ENCODE measurements at places on chromosomes 12 and 14.

DNA sequence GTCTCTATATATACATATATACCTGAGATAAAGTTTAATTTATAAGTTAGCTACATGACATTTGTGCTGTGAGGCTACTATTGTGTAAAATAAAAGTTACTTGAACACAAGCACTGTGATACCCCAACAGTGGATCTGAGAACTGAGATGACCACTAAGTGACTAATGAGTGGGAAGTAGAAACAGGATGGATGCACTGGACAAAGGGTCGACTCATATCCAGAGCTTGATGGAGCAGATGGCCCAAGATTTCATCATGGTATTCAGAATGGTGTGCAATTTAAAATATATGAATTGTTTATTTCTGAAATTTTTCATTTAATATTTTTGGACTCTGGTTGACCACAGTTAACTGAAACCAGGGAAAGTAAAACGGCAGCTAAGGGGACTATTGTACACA is 908.6 kb upstream of the MDGA2 start:
- no peak for DNase-seq

DNA sequence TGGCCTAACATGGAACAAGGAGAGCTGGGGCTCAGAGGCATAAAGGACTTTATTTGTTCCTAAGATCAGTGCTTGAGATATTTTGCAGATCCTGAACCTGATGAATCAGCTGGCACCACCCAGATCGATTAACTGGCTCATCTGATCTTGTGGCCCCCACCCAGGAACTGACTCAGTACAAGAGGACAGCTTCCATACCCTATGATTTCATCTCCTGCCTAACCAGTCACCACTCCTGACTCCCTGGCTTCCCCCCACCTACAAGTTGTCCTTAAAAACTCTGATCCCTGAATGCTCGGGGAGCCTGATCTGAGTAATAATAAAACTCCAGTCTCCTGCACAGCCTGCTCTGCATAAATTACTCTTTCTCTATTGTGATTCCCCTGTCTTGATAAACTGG is 5.1 kb downstream of the C12orf56 start:
- no peak for DNase-seq

GRCh38 chr14:75234173-75235115 is 44.2 kb upstream of the FOS start:
- DNase-seq: no peak

DNA sequence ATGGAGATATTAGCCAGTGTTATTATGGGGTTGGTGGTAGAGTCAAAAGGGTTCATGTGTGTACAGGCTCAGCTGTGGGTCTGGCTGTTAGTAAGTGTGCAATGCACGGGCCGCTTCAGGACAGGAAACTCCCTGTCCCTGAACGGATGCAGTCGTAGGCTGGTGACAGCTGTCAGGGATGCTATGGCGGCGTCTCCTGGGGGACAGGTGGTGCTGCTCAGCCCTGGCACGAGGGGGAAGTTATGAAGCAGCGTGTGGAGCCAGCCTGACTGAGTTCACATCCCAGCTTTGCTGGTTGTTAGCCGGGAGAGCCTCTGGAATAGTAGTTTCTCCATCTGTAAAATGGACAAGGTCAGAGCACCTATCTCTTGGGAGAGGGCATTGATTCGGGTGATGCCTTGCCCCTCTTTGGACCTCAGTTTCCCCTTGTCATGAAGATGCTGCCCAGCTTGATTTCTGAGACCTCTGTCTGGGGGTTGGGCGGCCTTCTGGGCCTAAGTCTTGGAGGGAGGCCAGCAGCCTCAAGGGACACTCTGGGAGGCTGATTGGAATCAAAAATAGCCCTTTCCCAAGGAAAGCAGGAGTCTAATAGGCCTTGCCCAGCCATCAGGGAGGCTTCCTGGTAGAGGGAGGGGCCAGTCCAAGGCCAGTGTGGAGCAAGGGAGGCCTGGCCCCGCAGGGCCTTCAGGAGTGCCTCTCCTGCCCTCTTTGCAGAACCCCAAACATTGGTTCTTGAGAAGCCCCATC is 7.1 kb downstream of the ASB2 start:
- no peak for DNase-seq

DNA sequence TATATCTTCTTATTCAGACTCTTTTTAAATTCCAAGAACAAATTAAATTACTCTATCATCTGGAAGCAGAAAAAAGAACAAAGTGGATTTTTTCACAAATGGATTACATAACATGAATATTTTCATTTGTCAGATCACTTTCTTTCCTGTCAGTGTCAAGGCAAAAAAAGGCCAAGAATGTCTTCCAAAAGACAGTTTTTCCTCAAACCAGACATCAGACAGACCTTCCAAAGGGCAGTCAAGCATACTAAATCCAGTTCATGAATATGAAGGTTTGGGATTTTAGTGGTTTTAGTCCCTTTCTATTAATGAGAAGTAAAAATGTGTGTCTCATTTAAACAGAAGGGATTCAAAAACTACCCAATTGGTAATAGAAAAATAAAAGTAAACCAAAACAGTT is 336.0 kb downstream of the CEP128 start:
- DNase-seq: no peak

- DNase-seq: no peak
Measured at GRCh38 chr14:98754343-98755020, 517.5 kb downstream of the BCL11B start.

- no peak for DNase-seq
Measured at GRCh38 chr14:79820866-79821535, 390.3 kb downstream of the DIO2 start.

DNA sequence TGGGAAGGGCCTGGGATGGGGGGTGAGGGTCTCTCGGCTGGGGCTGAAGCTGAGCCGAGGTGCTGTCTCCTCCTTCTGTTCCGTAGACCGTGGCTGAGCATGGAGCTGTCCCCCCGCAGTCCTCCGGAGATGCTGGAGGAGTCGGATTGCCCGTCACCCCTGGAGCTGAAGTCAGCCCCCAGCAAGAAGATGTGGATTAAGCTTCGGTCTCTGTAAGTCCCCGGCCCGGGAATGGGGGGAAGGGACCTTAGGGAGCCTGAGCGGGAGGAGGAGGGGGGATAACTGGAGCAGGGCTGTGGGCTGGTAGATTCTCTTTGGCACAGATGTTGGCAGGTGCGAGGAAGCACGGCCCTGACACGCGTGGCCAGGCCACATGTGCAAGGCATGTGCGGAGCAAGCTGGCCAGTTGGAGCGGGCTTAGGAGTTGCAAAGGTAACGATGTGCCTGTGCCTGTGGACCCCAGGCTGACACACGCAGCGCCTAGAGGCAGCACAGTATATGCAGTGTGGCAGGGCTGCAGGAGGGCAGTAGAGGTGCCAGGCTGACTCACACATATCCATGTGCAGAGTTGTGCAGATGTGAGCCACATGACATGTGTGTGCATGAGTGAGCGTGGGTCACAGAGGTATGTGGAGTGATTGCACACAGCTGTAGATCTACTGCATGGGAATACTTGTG is 512 bp downstream of the PDE1B start:
- no peak for DNase-seq

GRCh38 chr12:99619389-99620158 is 28.0 kb upstream of the GARIN6 start:
- DNase-seq: no peak

DNA sequence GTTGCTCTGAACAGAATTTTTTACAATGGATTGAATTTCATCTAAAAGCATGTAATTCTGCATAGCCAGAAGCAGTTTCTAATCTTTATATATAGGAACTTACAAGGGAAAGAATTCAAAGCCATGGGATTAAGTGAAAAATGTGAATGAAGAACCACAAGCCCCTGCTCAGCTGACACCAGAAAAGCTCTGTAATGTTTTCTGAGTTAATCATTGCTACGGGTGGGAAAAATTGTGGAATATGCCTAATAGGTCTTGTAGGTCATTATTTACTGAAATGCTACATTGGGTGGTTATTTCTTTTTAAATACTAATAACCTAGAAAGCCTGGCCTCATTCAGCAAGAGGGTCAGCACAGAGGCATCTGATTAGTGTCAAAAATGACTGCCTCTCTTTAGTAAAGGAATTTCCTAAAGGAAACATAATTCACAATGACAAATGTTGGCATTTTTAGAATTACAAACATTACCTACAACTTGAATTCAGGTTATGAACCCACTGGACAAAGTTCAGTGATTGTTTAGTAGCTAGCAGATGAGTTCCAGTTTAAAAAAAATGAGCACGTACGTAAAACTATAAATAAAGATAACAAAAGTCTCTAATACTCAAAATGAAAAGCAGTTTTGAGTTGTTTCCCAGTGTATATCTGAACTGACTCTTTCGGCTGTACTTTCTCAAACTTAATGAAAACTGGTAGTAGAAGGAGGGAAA is 75.3 kb downstream of the BMP4 start:
- DNase-seq: no peak

- no peak for DNase-seq
Measured at GRCh38 chr14:57403521-57403864, 13.1 kb downstream of the NAA30 start.

DNA sequence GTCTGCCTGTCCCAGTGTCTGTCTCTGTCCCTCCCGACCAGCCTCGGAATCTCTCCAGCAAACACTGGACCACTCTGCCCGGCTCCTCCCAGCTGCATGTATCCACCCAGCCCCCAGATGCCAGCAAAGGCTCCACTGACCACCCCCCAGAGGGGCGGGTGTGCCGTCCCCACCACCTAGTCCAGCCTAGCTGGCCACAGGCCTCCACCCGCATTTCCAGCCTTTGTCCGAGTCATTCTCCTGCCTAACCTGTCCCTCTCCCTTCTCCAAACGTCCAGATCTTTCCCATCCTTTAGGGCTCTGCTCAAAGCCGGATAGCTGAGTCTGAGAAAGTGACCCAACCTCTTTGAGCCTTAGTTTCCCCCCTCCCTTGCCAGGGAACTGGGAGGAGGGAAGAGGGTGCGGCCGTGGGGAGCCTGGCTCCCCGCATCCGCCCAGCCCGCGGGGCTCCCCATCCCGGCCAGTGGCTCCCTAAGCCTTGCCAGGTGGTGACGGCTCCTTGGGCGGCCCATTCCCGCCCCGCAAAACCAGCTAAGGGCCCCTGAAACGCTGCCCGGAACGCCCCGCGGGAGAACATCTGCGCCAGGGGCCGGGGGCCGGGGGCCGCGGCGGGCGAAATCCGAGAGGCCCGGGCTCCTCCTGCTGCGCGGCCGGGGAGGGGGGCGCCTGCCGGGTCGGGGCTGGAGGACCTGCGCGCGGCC is 34.6 kb upstream of the ANKRD9 start:
- DNase-seq: no peak

DNA sequence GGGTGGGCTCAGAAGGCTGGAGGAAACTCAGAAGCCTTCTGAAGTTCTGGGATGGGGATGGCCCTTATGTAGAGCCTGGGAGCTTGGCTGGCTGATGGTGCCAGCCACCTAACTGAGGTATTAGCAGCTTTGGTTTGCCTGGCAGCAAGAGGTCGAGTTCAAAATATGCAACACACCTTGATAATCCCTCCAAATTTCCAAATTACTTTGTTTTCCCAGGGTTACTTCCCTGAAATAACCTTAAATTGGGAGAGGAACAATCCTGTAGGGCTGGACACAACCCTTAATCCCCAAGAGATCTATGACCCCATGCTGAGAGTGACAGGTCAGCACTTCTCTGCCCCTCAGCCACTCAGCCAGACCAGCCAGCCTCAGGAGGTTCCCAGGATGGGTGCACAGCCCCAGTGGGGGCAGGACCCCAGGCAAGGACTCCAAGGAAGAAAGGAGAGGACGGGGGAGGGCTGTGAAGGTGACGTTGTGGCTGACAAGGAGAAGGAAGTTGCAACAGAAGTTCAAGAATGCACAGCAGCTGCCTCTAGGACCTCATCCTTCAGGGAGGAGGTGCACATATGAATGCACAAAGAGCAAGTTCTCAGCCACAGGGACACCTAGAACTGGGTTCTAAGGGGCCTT is 18.6 kb upstream of the KRT77 start:
- no peak for DNase-seq

DNA sequence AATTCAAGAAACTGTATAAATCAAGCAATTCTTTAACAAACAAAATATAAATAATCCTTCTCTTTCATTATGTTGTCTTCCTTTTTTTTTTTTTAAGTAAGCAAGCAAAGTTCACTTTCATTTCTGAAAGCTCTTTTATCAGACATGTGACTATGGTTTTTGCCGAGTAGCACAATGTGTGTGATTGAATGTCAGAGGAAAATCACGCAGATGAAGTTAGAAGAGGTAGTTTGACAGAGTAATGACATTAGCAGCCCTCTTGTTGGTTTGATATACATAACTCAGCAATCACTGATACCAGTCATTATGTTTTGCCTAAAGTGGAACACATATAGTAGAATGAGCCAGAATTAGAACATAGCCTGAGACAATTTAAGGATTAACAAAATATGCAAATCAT is 19.0 kb downstream of the ALX1 start:
- DNase-seq: no peak

- DNase-seq: no peak
Measured at GRCh38 chr12:14628771-14629170, 61.1 kb upstream of the PLBD1 start.

- no peak for DNase-seq
Measured at GRCh38 chr14:30621354-30621939, 672 bp upstream of the SCFD1 start.

GRCh38 chr12:124294780-124295341 is at the start of gene RFLNA:
RFLNA (plus strand) TSS chr12:124295093; CDS start chr12:124295430, 337 bp downstream.
- DNase-seq: no peak

- no peak for DNase-seq
Measured at GRCh38 chr14:105330491-105330895, 15.9 kb downstream of the PACS2 start.

GRCh38 chr12:42611571-42612230 is 22.2 kb upstream of the PRICKLE1 start:
- DNase-seq: no peak

DNA sequence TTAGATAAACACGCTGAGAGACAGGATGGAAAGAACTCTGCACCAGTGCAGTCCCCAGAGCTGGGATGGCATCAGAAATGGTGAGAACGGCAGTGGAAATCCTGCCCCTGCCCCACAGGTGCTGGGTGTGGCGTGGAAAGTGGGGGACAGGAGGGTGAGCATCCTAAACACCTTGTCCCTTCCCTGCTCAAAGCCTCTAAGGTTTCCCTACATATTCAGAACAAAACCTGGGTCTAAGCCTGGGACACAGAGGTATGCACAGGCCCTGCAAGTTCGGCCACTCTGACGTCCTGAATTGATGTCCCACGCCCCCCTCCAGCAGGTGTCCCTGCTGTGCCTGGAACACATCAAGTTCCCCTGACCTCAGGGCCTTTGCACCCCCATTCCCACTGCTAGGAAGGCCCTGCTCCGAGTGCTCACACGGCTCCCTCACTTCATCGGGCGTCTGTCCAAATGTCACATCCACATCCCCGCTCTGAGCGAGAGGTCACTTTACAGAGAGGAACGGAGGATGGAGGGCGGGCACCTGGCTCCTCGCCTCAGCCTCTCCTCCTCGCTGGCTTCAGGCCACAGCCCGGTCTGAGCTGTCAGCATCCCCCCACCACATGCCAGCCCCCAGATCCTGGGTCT is 38.5 kb upstream of the SFSWAP start:
- no peak for DNase-seq

GRCh38 chr12:51889216-51890132 is 1.6 kb downstream of the ANKRD33 start:
- DNase-seq: no peak
